ENCODE measurements at places on chromosomes 6 and 20.

GRCh38 chr6:154921482-154921881 is 73.6 kb upstream of the TIAM2 start:
- DNase-seq: no peak

DNA sequence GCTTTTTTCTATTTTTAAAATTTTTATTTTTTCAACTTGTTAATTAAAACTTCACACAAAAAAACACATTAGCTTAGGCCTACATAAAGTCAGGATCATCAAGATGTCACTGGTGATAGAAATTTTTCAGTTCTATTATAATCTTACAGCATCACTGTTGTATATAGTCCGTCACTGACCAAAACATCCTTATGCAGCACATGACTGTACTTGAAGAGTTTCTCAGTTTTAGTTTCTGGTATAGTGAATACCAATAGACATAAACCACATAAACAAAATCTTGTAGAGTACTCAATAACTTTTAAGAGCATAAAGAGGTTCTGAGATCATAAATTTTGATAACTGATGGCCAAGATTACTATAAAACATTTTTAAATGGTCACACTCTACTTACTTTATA is 71.8 kb downstream of the ASCC3 start:
- no peak for DNase-seq

- peak; percentile 71 for DNase-seq
These were observed 80.7 kb upstream of the CCN6 start for GRCh38 chr6:111973118-111973761.

- DNase-seq: no peak
These were observed 10.9 kb downstream of the PYGB start for GRCh38 chr20:25258828-25259227.

- no peak for DNase-seq
These were observed 270.6 kb downstream of the FARS2 start for GRCh38 chr6:5531853-5532375.

DNA sequence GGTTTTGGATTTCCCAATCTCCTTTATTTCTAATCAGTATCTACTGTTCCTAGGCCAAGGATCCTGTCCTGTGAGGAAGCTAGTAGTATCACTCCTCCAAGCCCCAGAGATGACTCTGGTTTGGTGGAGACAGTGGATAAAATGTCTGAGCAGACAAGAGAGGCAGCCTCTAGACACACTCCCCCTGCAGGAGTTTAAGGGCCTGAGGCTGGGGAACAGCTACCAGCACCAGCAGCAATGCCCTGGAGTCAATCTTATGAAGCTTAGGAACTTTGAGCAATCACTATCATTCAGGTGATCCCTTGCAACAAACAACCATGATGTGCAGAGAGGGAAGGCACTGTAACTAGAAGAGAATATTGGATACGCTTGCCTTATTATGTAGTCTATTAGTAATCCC is 384.7 kb upstream of the ID4 start:
- DNase-seq: no peak

- DNase-seq: no peak
These were observed 248.6 kb downstream of the HIVEP2 start for GRCh38 chr6:142696123-142697000.

GRCh38 chr6:87196275-87196842 is 41.0 kb downstream of the ZNF292 start:
- DNase-seq: peak; percentile 10

- DNase-seq: no peak
These were observed 42.2 kb downstream of the NFATC2 start for GRCh38 chr20:51500311-51500710.

DNA sequence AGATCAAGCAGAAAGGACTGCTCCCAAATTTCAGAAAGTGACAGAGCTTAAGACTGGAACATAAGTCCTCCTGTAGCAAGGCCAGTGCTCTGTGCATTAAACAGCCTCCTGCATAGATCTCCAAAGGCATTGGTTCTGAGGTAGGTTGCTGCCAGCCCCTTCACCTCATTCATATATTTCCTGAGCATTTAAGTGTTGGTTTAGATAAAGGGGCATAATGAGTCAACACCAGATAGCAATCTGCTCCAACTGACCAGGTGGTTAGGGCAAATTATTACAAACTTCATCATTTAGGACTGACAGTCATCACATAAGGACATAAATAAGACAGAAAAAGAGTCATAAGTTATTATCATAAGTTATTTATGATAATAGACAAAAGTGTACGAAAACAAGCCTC is 10.7 kb downstream of the PTPRK start:
- DNase-seq: no peak

GRCh38 chr6:161227004-161227960 is 46.6 kb downstream of the AGPAT4 start:
- DNase-seq: no peak

DNA sequence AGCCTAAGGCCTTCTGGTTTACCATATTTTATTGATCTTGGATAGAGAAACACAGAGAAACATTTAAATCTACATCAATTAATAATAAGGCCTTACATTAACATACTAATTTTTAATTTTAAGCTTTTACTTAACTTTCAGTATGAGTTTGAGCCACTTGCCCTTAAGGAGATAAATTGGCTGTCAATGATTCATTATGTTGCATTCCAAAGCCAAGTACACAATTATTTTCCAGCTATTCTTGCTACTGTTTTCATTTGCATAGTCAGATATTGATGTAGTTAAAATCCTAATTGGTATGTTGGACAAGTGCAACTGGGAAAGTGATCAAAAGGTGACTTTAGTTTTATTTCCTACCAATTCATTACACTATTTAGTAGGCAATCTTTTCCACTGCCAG is 58.2 kb downstream of the MOCS1 start:
- no peak for DNase-seq
